Nucleus accumbens (tissue), 56 donors: ENCODE measurements at places on chromosomes 6 and 20.

GRCh38 chr20:62955519-62956386, 3.2 kb downstream of the SLC17A9 start:
- no peak for DNase-seq

- DNase-seq, result no peak
Observed at GRCh38 chr20:18855882-18856281, 42.3 kb downstream of the SCP2D1 start.

DNA sequence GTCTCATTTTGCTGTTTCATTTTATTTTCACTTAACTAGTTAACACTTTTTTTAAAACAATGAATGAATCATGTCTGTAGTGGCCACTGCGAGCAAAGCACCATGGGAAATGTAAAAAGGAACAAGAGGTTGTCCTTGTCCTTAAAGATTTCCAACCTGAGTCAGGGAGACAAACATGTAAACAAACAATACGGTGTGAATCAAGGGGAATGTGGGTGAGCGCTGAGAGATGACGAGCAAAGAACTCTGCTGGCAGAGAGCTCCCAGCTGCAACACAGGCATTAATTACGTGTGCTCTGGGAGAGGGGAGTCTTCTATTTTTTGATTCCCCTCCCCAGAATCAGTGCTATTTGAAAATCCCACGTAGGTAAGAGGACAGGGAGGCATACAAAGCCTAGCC, 84.3 kb downstream of the ATXN1 start:
- DNase-seq, result no peak

DNA sequence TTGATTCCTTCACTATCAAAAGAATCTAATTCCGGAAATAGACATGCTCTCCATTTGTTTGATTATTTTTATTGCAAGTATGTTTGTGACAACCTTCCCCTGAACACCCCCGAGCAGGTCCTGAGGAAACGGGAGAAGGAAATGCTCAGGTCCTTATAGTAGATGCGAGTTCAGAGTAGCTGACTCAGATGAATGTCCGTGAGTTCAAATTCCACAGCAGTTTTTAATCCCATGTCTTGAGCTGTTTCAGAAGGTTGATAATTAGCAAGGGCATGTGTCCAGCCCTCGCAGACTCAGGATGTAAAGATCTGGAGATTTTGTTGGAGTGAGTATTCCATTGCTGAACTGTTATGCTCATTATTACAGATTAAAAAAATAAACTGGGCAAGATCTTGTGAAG, 169.3 kb downstream of the BCAS1 start:
- DNase-seq, result no peak

DNA sequence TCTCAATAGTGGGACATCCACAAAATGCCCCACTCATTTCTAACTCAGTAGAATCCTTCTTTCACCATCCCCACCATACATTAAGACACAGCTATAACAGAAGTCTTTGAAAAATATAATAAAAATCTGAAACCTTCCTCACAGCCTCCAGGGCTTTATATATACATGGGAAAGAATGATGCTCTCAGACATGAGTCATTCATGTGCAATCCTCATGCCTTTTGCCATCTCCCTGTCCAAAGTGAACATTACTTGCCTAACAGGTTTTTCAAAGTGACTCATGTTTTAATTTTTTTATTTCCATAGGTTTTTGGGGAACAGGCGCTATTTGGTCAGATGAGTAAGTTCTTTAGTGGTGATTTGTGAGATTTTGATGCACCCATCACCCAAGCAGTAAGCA, 162.7 kb downstream of the RALGAPA2 start:
- DNase-seq, result no peak

GRCh38 chr6:91130126-91130525, 543.3 kb upstream of the MAP3K7 start:
- DNase-seq, result no peak

- DNase-seq, result no peak
Observed at GRCh38 chr6:41722969-41723529, 12.4 kb downstream of the TFEB start.

DNA sequence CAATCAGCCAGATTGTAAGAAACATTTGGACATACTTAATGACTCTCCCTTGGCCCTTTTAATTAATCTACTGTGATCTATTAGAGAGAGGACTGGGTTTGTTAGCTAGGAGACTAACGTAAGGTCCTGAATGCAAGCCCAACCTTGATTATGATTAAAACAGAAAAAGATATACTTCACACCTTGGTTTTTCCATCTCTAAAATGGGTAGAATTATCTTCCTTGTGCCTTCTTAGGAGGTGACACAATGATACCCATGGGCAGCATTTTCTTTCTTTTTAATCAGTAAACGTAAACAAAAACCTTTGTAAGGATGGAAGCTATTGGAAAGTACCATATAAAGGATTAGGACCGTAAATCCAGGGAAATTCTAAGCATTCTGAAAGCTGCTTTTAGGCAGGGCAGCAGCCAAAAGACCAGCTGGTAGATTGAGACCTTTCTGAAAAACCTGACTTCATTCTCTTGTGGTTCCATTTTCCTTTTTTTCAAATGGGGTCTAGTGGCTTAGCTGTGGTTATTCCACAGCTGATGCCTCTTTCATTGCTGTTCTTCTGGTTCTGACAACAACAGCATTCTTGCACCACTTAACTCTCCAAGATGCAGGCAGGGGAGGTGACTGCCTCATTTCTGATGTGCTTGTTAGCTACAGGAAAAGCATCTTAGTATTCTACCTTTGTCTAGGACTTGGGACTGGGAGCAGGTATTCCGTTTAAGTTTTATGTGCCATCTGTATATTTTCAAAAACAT, 27.4 kb downstream of the RREB1 start:
- DNase-seq, result no peak

DNA sequence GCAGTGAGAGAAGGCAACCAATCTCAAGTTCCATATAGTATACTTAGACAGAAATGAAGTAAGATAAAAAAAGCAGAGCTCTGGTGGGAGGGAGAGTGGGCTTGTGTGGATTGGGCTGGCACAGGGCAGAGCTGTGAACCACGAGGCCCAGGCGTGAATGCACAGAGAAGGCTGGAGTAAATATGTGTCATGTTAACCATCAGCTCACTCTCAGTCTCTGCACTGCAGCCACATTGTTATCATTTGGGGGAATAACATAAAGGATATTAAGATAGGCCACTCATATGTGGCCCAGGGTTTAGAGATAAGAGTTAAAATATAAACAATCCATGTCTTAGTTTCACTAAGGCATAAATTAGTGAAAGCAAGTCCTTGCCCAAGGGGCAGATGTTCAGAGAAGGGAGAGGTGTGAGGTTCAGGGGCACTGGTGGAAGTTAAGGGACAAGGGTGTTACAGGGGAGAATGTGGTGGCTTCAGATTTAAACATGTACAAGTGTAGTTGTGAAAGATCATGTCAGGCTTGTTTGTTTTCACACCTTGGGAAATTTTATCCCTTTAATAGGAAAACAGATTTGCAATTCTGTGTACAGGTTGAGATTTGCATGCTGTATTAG, 14.4 kb downstream of the GMPR start:
- DNase-seq, result no peak

- no peak for DNase-seq
Observed at GRCh38 chr6:1509241-1509640, 100.5 kb upstream of the FOXC1 start.
